ENCODE measurements at places on chromosomes 2 and 18.

- DNase-seq = no peak
Measured at GRCh38 chr2:45013229-45014015, 4.2 kb upstream of the SIX2 start.

GRCh38 chr2:10007921-10008808, 35.2 kb upstream of the KLF11 start:
- no peak for DNase-seq

- DNase-seq = no peak
Measured at GRCh38 chr2:23708771-23709170, 218.2 kb downstream of the ATAD2B start.

GRCh38 chr18:13308369-13308768, 89.8 kb downstream of the LDLRAD4 start:
- peak; percentile 43 for DNase-seq

DNA sequence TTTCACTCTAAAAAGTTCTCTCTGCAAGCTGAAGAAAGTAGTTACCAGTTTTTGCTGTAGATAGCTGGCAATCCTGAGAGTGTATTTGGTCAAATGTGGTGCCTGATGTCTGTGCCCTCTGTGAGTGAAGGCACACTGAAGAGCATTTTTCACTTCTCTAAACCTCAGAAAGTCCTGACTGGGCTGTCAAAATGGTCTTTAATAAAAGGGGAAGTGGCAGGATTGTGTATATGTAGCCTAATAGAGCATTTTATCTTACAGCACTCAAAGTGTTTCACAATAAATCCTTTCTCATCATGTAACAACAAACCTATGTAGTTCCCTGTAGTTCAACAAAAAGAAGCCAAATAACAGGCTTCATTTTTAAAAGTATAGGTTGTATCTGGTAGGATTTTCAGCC, 1552.3 kb upstream of the SLC39A10 start:
- no peak for DNase-seq

- no peak for DNase-seq
Measured at GRCh38 chr2:85953476-85953875, 64.7 kb upstream of the ST3GAL5 start.

DNA sequence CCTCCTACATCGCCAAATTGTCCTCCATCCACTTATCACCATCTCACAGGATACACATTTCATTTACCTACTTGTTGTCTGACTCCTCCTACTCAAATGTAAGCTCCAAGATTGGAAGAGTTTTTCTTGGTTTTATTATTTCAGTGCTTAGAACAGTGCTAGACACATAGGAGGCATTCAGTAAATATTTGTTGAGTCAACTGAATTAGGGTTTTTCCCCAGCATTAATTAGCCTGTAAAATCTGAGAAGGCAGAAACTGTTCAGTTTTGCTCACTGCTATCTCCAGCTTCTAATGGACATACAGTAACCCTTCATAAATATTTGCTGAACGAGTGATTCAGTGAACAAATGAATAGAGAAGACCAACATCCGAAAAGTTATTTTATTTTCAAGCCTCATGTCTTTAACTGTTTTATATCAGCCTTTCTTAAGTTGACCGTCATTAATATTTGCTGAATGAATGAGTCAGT, 800 bp downstream of the TTC21B start:
- peak; percentile 3 for DNase-seq

- DNase-seq = no peak
Measured at GRCh38 chr2:119484834-119485233, 39.4 kb downstream of the SCTR start.

DNA sequence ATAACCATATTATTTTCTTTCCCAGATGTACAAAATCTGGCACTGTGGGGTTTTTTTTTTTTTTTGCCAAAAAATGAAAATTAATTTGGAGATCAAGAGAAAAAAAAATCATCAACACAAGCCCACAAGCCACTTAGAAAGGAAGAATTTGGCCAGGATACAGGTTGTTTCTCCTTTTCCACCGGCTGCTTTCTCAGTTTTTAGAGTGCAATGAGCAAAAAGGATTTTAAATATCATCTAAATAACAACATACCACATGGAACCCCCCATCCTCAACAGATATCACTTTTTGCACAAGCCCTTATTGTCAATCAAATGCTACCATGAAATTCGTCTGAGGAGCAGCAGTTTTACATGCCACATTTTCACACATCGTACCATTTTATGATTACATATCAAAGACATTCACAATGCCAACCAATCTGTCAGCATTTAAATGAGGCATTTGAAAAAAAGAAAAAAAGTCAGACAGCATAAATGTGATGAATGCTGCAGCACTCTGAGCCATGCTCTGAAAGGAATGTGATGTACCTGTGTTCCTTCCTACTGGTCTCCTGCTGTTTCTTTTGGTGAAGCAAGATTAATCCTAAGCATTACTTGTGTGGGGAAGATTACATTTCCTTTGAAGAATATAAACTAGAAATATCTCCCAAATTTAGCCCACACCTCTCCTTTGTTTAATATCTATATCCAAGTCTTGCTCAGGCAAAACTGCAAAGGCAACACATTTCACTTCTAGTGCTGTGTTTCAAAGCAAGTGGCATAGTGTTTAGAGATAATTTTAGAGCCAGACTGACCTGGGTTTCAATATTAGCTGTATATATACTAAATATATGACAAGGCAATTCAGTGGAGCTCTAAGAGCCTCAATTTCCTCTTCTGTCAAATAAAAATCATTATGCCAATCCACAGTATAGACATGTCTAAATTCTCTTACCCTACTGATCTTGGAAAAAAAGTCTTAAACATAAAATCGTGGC, 391.3 kb downstream of the CMPK2 start:
- DNase-seq = no peak

- no peak for DNase-seq
Measured at GRCh38 chr18:6543330-6543908, 128.7 kb upstream of the L3MBTL4 start.

- no peak for DNase-seq
Measured at GRCh38 chr2:139033300-139033699, 253.1 kb upstream of the NXPH2 start.

GRCh38 chr2:221851531-221852045, 279.5 kb upstream of the EPHA4 start:
- no peak for DNase-seq

- DNase-seq = peak; percentile 59
Measured at GRCh38 chr18:45212181-45213039, 402.9 kb upstream of the SLC14A2 start.

DNA sequence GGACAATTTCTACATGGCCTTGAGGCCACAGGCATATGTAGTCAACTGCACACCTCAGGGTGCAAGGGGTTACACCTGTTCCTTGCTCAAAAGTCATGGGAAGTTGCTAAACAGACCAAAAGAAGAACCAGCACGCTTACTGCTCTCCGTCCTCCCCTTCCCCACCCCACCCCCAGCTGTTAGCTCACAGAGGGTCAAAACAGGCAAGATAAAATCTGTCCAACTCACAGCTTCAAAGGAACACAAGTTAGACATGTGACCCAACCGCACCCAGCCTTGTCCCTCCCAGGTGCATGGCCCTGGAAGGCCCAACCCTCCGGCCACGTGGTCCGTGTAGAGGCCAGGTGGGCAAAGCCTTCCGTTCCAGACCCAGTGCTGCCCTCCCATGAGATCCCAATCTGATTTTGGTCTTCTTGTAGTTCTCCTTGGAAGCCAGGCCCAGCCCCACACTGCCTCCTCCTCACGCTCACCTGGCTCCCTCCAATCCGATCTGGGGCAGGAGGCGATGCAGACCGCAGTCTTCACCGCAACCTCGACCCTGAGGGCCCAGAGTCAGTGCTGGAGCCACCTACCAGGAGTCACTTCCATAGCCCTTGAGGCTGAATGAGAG, 14.5 kb upstream of the ASPRV1 start:
- DNase-seq = no peak

DNA sequence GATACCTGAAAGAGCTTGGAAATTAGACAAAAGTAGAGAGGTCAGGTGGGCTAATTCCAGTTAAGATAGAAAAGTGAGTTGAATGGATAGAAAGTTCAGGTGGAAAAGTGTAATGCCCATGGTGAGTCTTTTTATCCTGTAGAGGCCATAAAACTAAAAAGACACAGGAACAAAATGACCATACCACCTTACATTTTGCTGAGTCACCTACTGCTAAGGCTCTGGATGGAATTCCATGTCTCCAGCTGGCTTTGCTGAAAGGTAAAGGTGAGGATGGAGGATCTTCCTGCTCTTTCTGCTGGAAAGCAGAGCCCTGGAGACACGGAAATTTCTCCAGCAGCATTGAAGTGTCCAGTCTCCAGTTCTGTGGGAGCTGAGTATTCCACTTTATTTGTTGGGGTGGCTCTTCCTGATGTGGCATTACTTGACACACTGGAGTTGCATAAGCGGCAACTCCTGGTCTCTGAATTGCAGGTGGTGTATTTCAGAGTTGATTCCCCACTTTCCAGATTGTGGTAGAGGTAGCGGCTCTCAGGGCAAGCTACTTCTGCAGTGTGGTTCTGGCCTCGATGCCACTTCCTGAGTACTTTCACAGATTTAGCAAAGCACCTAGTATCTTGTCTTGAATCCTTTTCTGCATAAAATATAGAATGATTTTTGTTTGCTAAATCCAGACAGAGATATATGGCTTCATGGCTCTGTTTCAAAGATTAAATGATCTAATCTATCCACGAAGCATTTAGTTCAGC, 10.7 kb downstream of the IL1RL2 start:
- DNase-seq = no peak

DNA sequence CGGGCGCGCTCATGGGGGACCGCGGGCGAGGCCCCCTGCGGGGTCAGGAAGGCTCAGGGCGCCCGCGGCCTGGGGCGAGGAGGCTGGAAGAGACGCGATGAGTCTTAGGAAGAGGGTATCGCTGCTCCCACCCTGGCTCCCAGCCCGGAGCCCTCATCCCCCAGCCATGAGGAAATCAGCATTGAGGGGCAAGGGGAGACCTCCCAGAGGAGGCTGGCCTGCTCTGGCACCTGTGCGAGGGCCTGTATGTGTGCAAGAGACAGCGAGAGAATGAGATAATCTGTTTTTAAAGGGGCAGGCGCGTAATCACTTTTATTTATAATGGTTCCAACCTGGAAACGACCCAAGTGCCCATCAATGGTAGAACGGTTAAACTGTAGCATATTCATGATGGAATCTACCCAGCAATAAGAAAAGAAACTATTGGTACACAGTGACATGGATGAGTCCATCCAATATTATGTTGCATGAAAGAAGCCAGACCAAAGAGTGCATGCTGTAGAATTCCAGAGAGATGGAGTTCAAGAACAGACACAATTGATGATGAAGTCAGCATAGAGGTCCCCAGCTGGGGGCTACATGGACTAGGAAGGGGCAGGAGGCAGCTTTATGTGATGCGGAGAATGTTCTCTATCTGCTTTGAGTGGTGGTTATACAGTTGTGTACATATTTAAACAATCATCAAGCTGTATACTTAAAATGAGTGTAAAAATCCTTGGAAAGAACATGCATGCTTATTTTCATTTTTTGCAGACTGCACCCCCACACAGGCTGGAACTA, 14.4 kb downstream of the FBXO41 start:
- no peak for DNase-seq

- no peak for DNase-seq
Measured at GRCh38 chr2:60053791-60054190, 499.7 kb downstream of the BCL11A start.

DNA sequence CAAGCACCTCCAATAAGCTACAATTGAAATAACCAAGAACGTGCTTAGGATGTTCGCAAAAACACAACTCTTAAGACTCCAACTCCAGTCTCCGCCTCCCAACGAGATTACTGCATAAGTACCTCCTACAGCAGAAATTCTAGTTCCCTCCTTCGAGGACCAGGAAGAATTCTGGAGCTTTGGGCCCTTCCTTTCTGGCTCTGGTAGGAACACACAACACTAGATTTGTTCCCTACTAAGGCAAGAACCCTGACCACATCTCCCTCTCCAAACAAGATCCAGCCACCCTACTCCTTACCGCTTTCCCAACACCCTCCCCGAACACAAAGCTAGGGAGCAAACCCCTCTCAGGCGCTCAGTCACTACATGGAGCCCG, 721 bp downstream of the ADAM17 start:
- peak; percentile 11 for DNase-seq

GRCh38 chr2:19751631-19752030, 150.2 kb downstream of the TTC32 start:
- DNase-seq = no peak

DNA sequence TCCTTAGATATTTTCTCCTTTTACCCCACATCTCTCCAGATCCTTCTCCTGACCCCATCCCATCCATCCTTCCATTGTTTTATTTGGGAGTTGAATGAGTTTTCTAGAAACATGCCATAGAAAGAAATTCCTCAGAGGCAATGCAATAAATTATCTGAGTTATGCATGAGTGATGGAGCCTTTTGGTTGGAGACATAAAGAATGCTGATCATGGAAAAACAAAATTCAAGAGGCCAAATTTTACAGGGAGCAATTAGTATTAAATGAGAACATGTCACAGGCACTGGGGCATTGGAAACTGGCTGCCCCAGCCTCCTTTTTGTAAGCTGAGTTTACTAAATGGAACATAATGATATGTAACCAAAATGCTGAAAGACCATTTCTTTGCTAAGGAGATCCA, 74.2 kb upstream of the LCLAT1 start:
- no peak for DNase-seq

- DNase-seq = no peak
Measured at GRCh38 chr18:34807106-34807796, 97.2 kb downstream of the DTNA start.

GRCh38 chr18:29652797-29653196, 1389.7 kb downstream of the DSC3 start:
- no peak for DNase-seq

GRCh38 chr2:177466337-177467195, 74.0 kb downstream of the AGPS start:
- DNase-seq = no peak

DNA sequence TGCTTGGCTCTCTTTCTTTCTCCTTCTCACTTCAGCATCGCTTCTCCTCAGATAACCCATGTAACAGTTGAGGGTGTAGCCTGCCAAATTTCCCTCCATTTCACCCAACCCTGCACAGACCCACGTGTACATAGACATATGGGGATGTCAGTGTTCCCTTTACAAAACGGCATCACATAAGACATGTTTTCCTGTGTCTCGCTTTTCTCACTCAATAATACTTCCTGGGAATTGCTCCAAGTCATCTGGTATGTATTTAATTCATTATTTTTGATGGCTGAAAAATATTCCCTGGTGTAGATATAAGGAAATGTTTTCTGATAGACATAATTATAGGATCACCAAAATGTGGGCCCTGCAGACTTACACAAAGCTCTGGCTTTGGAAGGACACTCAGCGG, 176.8 kb downstream of the LOXHD1 start:
- DNase-seq = no peak

GRCh38 chr2:222876947-222877346, 16.1 kb downstream of the ACSL3 start:
- DNase-seq = no peak

All from CD8-positive, alpha-beta memory T cell (primary cell).